ENCODE measurements at places on chromosomes 2 and 18.
A peak's percentile ranks its signal among the peaks of the same experiment; 100 is the strongest.

- no peak for DNase-seq
Measured at GRCh38 chr18:9756271-9756932, 48.3 kb downstream of the RAB31 start.

DNA sequence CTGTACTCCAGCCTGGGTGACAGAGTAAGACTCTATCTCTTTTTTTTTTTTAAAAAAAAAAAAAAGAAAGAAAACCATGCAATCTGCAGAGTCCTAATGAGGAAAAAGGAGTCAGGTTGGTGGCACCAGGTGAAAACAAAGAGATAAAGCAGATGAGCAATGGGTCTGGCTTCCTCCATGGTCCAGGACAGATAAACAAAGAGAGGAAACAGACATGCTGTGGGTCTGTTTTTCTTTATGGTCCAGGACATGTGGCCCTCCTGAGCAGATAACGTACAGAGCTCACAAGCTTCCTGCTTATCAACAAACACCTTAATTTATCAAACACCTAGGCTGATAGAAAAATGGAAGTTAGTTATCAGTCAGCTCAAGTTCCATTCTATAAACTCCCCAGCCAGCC lies 24.4 kb upstream of the TUBB6 start:
- no peak for DNase-seq

DNA sequence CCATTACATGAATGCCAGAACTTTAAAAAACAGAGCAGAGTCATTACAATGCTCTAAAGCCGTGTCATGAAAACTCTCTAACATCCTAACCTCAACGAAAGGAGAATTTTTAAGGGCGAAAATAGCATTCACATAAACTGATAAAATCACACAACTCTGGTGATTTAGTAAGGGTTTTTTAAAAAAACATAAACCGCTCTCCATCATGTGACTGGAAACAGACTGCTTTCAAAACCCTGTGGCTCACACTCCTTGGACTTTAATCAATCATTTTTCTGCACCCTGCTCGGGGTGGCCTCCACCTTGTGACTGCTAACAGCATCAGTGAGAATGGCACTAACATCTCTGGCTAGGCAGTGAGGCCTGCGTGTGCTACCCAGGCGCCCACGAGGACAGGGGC lies 12.1 kb downstream of the DOCK10 start:
- DNase-seq, result no peak

- no peak for DNase-seq
Measured at GRCh38 chr2:206531996-206532543, 88.7 kb downstream of the ADAM23 start.

DNA sequence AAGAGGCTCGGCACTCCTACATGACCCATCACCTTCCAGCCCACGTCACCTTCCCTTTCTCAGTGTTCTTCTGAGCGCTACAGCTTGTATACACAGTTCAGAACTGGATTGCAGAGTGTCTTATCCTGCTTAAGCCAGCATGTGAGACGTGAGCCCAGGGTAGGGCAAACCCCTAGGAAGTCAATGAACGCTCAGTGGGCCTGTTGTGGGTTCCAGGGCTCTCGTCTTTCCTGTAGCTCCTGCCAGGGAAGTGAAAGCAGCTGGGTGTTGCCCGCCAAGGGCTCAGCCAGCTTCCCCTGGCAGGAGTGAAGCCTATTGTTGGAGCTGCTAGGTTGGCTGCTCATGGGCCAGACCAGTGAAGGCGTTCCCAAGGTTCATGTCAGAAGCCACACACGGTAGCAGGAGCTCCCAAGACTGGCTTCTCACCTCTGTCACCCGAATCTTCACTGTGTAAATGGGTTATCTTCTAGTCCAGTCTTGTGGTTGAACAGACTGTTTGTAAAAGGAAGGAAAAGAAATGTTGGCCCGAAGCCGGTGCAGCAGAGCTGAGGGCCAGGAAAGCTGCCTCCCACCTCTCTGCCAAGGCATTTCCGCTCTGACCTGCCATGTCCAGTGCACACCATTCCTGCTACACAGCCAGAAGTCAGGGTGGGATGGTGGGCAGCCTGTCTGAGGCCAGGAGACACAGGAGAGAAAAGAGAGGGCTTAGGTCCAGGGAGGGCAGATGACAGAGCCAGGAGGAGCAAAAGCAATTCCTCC lies 69.6 kb upstream of the RMDN2 start:
- DNase-seq, result no peak

DNA sequence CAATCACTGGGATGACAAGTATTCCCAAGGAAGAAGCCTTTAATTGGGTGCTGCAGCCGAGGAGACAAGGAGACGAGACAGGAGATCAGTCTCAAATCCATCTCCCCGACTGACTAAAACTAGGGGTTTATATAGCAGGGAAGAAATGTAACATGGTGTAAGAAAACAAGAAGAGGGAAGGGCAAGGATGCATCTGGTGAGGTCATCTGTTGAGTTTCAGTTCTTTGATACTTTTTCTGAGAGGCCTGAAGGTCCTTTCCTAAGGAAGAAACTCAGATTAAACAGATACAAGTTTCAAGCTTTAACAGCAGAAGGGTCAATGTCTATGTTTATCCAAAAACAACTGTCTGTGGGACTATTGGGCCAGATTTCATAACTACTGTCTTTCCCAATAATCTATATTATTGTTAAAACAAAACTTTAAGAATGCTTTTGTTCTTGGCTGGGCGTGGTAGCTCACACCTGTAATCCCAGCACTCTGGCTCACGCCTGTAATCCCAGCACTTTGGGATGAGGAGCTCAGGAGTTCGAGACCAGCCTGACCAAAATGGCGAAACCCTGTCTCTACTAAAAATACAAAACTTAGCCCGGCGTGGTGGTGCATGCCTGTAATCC lies 2.5 kb upstream of the PDCL3 start:
- DNase-seq, result no peak

- DNase-seq, result no peak
Measured at GRCh38 chr2:185780890-185781289, 42.3 kb downstream of the FSIP2 start.

- DNase-seq, result no peak
Measured at GRCh38 chr18:36613810-36614209, 215.0 kb downstream of the TPGS2 start.

GRCh38 chr18:78772360-78773302 lies 207.0 kb upstream of the SALL3 start:
- DNase-seq, result no peak

- no peak for DNase-seq
Measured at GRCh38 chr18:79200546-79201268, 131.5 kb downstream of the ATP9B start.

DNA sequence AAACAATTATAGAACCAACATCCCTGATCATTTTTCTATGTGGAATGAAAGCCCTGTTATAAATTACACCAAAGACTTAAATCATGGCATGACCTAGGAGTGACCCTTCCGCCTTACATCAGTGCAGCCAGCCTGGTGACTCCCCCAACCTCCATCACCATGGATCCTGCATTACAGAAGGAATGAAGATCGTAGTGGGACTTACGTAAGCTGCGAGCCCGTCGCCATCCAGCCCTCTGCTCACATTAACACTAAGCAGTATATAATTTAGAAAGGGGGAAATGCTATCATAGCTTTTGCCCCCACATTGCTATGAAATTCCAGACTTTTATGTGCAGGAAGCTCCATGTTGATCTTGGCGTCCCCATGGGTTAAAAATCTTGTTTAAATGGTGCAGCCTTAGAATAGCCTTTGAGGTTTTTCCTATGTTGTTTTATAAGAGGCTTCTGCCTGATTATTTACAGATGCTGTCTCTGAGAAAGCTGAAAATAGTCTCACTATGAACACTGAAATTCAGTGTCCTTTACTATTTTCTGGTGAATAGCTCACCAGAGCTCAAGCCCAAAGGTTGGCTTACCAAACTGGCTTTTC lies 76.3 kb downstream of the COLEC12 start:
- no peak for DNase-seq

GRCh38 chr2:150732491-150732890 lies 245.0 kb upstream of the RND3 start:
- DNase-seq, result no peak

GRCh38 chr2:47404356-47404755 lies 1.4 kb downstream of the MSH2 start:
- DNase-seq, result no peak

- no peak for DNase-seq
Measured at GRCh38 chr2:152183401-152184073, 8.0 kb upstream of the STAM2 start.

GRCh38 chr2:181419129-181419855 lies 37.9 kb upstream of the ITGA4 start:
- no peak for DNase-seq

DNA sequence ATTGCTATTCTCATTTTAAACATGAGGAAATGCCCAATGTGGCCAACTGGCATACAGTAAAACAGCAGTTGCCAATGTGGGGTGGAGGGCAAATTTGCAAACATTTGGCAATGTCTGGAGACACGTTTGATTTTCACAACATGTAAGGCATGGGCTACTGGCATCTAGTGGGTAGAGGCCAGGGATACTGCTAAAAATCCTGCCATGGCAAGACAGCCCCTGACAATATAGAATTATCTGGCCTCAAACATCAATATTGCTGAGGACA lies 168.6 kb downstream of the KCNE4 start:
- DNase-seq, result no peak

DNA sequence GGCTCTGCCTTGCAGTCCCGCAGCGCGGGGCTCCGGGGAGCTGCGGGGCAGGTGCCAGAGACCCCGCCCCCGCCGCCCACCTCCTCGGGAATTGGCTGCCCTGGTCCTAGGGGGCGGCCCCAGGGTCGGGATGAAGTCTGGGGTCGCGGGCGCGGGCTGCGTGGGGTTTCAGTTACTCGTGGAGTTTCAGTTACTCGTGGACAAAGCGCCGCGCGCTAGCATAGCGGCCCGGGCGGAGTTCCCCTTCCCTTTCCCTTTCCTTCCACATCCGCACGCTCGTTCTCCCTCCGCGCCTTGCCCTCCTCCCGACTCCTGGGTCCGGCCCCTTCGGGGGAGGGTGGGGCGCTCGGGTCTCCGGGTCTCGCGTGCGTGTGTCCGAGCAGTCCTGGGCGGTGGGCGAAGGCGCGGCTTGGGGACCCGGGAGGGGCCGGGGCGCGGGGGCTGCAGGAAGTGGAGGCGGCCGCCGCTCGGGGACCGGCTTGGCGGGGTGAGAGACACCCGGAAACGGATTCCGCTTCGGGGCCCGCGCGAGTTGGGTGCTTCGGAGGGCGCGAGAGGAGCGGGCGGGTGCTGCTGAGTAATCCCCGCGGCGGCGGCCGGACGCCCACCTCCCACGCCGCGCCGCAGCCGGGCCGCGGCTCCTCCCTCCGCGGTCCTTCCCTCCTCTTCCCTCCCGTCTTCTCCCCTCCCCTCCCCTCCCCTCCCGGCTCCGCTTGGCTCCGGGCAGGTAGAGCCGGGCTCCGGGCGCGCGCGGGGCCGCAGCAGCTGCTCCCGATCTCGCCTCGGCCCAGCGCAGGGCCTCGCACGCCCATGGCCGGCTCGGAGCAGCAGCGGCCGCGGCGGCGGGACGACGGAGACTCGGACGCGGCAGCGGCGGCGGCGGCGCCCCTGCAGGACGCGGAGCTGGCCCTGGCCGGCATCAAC lies at the start of gene TTC39C:
Gene TTC39C (plus strand): TSS at position 693 of the 924 bp plus-strand sequence. CDS start 118 bp downstream, at position 811.
- peak; percentile 77 for DNase-seq

- DNase-seq, result no peak
Measured at GRCh38 chr2:131493199-131493968, 1.2 kb upstream of the MZT2A start.

DNA sequence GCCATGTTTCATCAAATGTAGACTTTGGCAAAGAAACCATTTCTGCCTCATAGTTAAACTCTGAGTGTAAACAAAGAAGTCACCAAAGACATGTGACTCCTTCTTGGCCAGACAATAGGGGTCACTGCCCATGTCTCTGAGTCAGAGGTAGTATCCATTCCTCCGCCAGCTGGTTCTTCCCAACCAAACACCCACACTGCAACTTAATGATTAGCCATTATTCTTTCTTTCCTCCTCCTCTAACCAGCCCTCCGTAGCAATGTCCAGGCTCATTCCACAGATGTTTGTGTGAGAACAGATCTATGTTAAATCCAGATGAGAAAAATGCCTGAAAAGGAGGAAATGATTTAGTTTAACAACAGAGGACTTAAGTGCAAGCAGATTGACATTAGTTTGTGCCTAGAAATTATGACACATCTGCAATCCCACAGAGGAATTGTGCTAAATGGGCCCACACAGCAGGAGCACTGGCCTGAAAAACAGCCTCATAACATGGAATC lies 127.9 kb upstream of the SH3BP4 start:
- no peak for DNase-seq

GRCh38 chr2:236286873-236287545 lies 22.8 kb upstream of the ASB18 start:
- DNase-seq, result no peak

DNA sequence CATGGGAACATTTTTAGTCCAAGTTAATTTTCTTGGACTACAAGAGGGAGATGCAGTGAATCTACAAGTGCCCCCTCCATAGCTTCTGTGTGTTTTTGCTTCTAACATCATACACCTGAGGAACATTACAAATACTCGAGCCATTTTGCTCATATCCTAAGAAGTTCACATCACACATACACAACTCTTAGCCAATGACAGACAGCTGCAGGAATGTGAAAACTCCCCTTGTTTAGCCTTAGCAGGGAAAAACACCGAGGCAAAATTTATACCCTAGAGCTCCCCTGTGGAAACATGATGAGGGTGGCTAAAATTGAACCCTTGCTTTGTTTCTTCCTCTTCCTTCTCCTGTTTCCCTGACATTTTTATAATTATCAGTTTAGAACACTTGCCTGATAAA lies 928.3 kb upstream of the NRXN1 start:
- DNase-seq, result no peak

DNA sequence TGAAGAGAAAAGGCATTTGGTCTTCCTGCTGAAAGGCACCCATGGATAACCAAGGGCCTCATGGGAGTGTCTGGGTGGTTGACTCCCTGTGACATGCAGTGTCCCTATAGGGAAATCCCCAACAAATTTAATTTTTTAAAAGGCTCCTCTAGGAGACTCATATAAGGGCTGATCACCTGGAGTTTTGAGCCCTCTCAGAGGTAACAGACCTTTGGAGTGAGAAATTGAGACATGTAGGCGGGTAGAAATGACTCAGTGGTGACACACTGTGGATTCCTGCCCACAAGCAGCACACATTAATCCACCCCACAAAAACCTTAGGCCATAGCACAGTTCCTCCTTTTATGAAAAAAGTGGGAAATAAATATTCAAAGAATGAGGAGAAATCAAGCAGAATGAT lies 557.0 kb upstream of the CNTNAP5 start:
- DNase-seq, result no peak

GRCh38 chr2:229870903-229871656 lies 50.7 kb downstream of the TRIP12 start:
- no peak for DNase-seq

DNA sequence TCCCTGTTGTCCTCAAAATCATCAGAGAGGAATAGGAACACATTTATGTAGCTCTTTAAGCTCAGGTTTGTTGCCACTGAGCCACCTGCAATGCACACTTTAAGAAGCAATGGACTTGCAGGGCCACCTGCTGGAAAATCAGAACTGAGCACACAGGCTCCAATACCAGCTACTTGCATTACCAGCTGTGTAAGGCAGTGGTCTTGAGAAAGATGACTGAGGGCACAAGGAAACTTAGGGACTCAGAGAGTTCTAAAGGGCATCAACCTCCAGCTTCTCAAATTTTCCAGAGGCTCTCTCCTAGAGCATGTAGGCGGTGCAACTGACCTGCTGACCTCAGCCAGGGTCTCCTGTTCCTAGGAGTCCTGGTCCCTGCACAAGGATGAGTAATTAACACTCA lies 2.5 kb upstream of the CNDP2 start:
- peak; percentile 10 for DNase-seq

- DNase-seq, result no peak
Measured at GRCh38 chr18:76995896-76996295, 136.7 kb downstream of the MBP start.
